ENCODE measurements at places on chromosomes 13 and 19.

GRCh38 chr19:21519488-21519887 is 14.1 kb downstream of the ZNF429 start:
- DNase-seq = no peak

DNA sequence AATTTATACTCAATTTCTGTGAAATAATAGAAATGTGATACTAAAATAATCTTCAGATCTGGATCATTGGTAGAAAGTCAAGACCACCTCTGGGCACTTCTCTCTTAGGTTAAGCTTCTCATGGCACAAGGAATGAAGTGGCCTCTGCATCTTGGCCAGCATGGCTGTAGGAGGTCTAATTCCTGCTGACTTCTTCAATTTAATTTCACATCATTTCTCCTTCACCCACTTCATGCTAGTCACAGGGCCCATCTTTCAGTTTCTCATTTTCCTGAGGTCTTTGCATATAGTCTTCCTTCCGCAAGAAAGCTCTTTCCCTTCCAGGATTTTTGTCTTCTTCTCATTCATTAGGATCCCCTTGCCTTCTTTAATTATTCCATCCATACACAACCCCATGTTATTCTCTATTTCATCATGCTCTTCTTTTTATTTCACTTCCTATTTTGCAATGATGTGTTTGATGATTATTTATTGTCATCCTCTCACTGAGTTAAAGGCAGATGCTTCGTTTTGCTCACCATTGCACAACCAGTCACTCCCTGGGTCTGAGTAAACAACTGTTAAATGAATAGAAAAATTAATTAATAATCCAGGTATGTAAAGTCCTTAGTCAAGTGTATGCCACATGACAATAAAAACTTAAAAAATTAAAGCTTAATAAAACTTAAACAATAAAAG is 397.4 kb downstream of the SPRY2 start:
- DNase-seq = no peak

- no peak for DNase-seq
Observed at GRCh38 chr19:37303591-37304171, 67.2 kb upstream of the ZNF527 start.

- DNase-seq = no peak
Observed at GRCh38 chr19:15291548-15292021, 40.8 kb downstream of the BRD4 start.

GRCh38 chr13:75324413-75324940 is 157.5 kb downstream of the TBC1D4 start:
- no peak for DNase-seq

GRCh38 chr19:46911456-46911855 is 50.7 kb downstream of the ARHGAP35 start:
- DNase-seq = no peak

GRCh38 chr13:66341635-66342377 is 888.3 kb downstream of the PCDH9 start:
- no peak for DNase-seq

GRCh38 chr19:13905634-13906520 is at the start of the genes BRME1 and CC2D1A:
Gene BRME1 (minus strand): TSS chr19:13906117. CDS start chr19:13904892, 1,225 bp downstream.
Gene CC2D1A (plus strand): TSS chr19:13906201. CDS start chr19:13906442, 241 bp downstream.
- peak; percentile 97 for DNase-seq

DNA sequence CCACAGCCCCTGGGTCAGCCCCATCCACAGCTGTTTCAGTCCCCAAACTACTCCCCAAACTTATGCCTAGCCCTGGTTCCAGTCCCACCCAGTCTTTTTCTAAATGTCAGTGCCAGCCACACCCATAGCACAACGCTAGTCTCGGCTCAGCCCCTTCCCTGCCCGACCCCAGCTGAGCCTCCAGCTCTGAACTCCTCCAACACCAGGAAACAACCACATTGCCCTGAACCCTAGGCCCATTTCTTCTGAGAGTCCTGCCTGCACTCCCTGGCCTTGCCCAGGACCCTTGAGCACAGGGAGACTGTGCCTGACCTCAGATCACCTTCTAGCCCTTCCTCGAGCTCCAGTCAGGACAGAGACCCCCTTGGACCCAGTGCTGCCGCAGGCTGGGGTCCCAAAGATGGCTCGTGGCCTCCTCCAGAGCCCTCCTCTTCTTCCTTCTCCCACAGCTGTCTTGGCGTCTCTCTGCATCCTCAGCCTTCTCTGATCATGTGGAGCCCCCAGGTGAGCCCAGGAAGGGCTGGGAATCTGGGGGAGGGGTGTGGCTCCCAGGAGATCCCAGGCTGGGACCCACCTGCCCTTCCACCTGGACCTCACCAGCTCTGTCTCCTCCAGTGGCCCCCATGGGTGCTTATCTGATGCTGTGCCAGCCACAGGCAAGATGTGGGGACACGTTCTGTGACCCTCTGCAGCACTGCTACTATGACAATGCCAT is 33.0 kb upstream of the IGFL1 start:
- DNase-seq = no peak

GRCh38 chr19:15177269-15178116 is 23.3 kb downstream of the NOTCH3 start:
- DNase-seq = peak; percentile 85

GRCh38 chr13:21106089-21106488 is 44.7 kb upstream of the LATS2 start:
- DNase-seq = no peak

DNA sequence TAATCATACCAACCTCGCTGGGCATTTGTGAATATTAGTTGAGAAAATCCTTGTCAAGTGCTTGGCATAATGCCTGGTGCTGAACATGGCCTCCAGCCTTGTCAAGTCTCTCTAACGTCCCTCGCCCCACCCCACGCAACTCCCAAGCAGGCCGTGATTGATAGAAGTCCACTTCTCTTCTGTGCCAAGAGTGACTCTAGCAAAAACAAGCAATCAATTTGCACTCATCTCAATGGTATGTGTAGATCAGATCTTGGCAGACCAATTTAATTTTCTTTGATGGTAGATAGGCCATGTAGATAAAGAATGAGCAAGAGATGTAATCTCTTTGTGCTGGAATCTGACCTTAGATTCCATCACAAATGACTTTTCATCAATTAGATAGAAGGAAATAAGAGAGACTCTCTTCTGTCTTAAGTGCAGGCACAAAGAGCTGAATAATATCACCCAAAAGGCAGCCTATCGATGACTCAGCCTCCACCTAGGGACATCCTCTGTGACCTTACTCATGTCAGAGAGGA is 31.0 kb upstream of the KATNAL1 start:
- DNase-seq = no peak

GRCh38 chr13:33606692-33607091 is 211.3 kb upstream of the RFC3 start:
- DNase-seq = no peak

- no peak for DNase-seq
Observed at GRCh38 chr13:91203430-91203829, 144.1 kb upstream of the MIR17HG start.

DNA sequence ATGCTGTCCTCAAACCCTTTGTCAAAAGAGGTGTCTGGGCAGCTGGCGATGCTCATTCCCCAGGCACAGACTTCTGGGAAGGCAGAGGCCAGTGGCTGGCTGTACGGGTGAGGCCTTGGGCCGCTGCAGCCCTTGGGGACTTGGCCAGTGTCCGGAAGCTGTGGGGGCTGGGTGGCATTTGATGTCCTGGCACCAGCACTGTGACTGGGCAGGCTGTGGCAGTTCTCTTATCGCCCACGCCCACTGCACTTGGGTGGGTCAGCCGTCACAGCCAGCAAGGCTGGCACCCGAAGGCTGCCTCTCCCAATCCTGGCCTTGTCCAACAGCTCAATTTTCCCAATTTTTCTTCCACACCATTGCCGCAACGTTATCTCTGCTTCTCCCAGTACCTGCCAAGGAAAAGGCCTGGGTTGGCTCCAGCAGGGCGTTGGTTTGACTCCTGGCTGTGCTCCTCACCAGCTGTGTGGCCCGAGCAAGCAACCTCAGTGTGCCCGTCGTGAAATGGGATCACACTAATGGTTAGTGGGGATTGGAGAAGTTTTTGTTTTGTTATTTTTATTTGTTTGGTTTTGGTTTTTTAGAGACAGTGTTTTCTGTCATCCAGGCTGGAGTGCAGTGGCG is 12.7 kb upstream of the SLC44A2 start:
- no peak for DNase-seq

Measured in activated CD4-positive, alpha-beta T cell treated with anti-CD3 and anti-CD28 coated beads, Interleukin-2, amount 50 U/mL, for 48 hours (primary cell).